GM23338 (cell line): ENCODE measurements at places on chromosomes 1 and 21. TPM values are rescaled to one million over a fixed set of nuclear protein-coding genes. Genes with fewer than 3 reads are reported as not detected.

DNA sequence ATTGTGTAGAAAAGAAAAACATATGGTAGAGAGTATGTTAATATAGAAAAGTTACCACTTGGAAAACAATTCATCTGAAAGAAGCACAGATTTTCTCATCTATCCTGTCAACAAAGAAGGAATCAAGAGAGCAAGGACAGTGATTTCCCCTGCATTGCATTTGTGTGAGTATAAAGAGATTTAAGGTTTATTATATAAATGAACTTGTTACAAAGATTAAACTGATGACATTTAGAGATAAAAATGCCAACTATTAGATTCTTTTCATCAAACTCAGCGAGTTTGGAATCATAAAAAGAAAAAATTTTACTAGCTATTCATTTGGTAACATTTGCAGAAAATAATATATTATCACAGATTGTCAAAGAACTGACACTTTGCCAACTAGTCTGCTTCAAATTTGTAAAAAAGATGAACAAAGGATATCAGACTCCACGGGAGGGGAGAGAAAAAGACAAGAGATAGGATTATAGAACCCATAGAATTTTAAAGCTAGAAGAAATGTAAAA, at the start of gene RGS21:
Gene RGS21, plus strand, starts transcription at position 51 of the 509 bp plus-strand sequence. CDS start 26,045 bp downstream, outside the sequence.
- no peak within 1 kb of the TSS for H3K27ac ChIP-seq
- DNase-seq, result no peak
- H3K4me1 ChIP-seq, result peaks cover 4% of the 10 kb centered on the region; the same call in 1 of the 2 replicates
- no peaks in the 10 kb centered on the region for H3K27me3 ChIP-seq

- no peaks in the 10 kb centered on the region for H3K36me3 ChIP-seq
- H3K4me3 ChIP-seq, result no peak overlapping the region
- no peak overlapping the region for H3K27ac ChIP-seq
- H3K4me1 ChIP-seq, result peaks cover 24% of the 10 kb centered on the region
- no peak for DNase-seq
Observed at GRCh38 chr1:198651650-198652400, 13.0 kb downstream of the PTPRC start.

NAXE gene
- 62.6 and 87.5 TPM in 2 replicates for total RNA-seq

DNA sequence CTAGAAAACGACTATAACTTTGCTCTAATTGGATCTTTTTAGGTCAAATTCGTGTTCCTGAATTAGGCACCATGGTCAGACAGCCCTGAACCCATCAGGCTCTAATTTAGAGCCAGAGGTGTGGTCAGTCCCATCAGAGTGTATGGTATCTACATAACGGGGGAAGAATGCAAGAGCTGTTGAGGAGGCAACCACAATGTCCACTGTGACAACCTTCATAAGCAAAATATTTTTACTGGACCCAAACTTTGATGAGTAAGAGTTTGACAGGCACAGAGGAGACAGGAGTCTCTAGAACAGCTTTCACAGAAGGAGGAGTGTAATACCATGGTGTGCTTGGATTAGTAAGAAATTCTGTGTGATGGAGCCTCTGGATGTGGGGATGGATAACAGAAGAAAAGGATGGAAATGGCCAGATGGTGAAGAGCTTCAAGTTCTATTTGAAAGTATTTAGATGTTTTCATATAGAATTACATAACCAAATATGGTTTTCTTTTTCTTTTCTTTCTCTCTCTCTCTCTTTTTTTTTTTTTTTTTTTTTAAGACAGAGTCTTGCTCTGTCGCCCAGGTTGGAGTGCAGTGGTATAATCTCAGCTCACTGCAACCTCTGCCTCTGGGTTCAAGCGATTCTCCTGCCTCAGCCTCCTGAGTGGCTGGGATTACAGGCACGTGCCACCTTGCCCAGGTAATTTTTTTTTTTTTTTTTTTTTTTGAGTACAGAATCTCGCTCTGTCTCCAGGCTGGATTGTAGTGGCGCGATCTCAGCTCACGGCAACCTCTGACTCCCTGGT, 24.9 kb downstream of the UBE2U start:
- H3K4me3 ChIP-seq, result no peak overlapping the region
- H3K4me1 ChIP-seq, result no peaks in the 10 kb centered on the region
- H3K36me3 ChIP-seq, result no peaks in the 10 kb centered on the region
- no peaks in the 10 kb centered on the region for H3K27me3 ChIP-seq

DNA sequence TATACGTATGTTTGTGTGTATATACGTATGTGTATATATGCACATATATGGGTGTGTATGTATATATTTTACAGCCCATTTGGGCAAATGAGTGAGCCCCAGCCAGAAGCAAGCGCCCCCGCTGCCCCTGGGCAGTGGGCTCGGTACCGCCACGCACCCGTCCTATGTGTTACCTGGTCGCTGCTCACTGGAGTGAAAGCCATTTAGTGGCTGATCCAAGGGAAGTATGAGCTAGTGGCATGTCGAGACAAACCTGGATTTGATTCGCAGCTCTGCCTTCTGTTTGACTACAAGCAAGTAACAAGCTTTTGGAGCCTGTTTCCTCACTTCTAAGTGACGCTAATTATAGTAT, 35.8 kb upstream of the JAK1 start:
- H3K36me3 ChIP-seq, result no peaks in the 10 kb centered on the region
- no peaks in the 10 kb centered on the region; the same call in 1 of the 2 replicates for H3K4me1 ChIP-seq
- peak; percentile 41 for DNase-seq
- no peak overlapping the region for H3K27ac ChIP-seq

DNA sequence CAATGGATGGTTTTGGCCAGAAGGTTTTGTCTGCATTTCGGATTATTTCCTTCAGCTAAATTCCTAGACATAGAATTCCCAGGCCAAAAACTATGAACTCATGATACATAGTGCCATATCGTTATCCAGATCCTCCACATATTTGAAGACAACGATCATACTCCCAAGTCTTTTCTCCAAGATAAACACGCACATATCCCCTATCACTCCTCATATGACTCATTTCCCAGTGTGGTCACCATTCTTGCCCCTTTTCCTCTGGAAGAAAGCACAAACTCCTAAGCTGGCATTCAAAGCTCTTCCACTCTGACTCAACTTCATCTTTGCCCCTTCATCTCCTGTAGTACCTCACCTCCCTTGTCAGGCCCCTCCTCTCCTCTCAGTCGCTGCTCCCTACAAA, 277.6 kb downstream of the PLPP3 start:
- DNase-seq, result no peak
- no peaks in the 10 kb centered on the region for H3K4me1 ChIP-seq
- no peak overlapping the region for H3K4me3 ChIP-seq
- no peaks in the 10 kb centered on the region for H3K27me3 ChIP-seq

DNA sequence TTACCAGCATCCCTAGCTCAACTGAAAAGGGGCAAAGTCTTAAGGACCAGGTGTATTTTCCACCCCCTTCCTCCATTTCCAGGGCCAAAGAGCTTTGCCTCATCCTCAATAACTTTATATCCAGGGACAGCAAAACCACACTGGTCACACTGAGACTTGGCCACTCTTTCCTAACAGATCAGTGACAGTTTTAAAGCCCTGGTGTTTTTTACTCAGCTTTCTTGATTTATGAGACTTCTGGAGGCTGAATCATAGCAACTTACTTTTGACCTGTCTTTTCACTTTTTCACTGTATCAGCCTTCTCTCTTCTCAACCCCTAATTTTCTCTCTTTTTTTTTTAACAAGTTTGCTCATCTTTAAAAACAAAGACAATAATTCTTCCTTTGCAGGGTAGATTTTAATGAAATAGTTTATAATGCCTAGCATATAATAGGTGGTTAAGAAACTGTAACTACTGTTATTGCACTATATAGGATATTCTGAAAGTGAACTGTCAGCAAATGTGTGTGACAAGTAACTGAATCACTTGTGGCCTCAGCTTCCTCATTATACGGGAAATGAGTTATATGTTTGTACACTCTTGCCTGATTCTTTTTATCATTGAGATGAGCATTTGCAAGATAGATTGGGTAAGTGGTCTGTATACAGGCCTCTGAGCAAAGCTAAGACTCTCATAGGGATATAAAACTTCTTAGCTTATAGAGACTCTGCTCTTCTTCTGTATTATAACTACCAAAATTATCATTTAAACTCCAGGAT, 19.7 kb upstream of the DYNLT5 start:
- peaks cover 10% of the 10 kb centered on the region for H3K4me1 ChIP-seq
- H3K27ac ChIP-seq, result no peak overlapping the region
- no peaks in the 10 kb centered on the region for H3K36me3 ChIP-seq
- no peak for DNase-seq
- H3K27me3 ChIP-seq, result no peaks in the 10 kb centered on the region

DNA sequence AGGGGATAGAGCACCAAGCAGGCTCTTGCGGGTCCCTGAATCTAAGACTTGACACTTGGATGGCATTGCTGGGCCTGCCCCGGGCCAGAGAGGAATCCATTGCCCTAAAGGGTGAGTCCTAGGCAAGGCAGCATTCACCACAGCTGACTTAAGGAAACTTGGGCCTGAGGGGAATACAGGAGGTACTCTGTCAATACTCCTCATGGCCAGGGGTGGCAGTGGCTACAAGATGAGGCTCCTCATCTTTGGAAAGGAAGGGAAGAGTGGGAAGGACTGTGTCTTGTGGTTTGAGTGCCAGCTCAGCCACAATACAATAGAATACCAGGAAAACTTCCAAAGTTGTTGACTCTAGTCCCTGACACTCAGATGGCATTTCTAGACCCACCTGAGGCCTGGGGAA, 5.1 kb downstream of the KRTAP22-1 start:
- H3K27ac ChIP-seq, result no peak overlapping the region
- peak; percentile 56 for DNase-seq
- no peak overlapping the region for H3K4me3 ChIP-seq
- H3K27me3 ChIP-seq, result no peaks in the 10 kb centered on the region
- H3K4me1 ChIP-seq, result no peaks in the 10 kb centered on the region

GRCh38 chr21:21971384-21971783, 973.2 kb downstream of the NCAM2 start:
- no peaks in the 10 kb centered on the region for H3K36me3 ChIP-seq
- H3K4me3 ChIP-seq, result no peak overlapping the region
- H3K27ac ChIP-seq, result no peak overlapping the region

DNA sequence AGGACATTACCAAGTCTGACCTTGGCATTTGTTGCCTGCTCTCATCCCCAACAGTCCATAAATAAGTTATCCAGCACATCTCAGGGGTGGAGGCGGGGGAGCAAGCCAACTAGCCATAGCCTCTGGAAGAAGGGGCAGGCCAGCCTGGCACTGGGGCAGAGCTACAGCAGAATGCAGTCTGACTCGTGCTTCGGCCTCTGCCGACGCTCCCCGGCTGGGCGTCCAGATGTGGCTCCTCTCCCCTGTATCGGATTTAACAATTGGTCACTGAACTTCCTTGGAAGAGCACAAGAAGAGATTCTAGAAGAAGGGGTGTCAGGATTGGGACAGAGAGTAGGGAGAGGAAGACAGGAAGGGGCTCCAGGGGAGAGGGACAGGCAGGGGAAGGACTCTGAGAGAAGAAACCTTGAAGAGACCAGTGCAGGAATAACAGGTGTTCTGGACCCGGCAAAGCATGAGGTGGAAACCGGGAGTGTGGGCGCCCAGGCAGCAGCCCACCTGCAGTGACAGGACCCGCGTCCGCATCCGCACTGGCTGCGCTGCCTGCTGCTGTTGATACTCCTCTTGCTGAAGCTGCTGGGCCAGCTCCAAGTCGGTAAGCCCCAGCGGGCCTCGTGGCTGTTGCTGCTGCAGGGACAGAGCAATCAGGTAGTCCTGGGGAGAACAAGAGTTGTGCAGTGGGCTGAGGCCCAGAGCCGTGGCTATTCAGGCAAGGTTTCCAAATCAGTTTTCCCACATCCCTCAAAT, 9.4 kb downstream of the MINDY1 start:
- no peak for DNase-seq
- H3K4me1 ChIP-seq, result no peaks in the 10 kb centered on the region
- no peaks in the 10 kb centered on the region for H3K27me3 ChIP-seq
- no peak overlapping the region for H3K27ac ChIP-seq
- H3K4me3 ChIP-seq, result no peak overlapping the region

GRCh38 chr1:206687915-206688442, 3.3 kb downstream of the MAPKAPK2 start:
- no peak overlapping the region for H3K27ac ChIP-seq
- H3K4me1 ChIP-seq, result peaks cover 42% of the 10 kb centered on the region
- H3K27me3 ChIP-seq, result peaks cover 36% of the 10 kb centered on the region
- peak; percentile 84 for DNase-seq
- H3K36me3 ChIP-seq, result no peaks in the 10 kb centered on the region
- peak overlapping the region; percentile 78 for H3K4me3 ChIP-seq

GRCh38 chr1:61344696-61345095, 262.3 kb downstream of the NFIA start:
- H3K4me1 ChIP-seq, result no peaks in the 10 kb centered on the region
- DNase-seq, result no peak
- H3K27me3 ChIP-seq, result no peaks in the 10 kb centered on the region
- H3K27ac ChIP-seq, result no peak overlapping the region
- no peak overlapping the region for H3K4me3 ChIP-seq

KIF17 gene
- total RNA-seq, result 13.3 and 18.6 TPM in 2 replicates

NPR1 gene
- 8.5 and 9.0 TPM in 2 replicates for total RNA-seq

DNA sequence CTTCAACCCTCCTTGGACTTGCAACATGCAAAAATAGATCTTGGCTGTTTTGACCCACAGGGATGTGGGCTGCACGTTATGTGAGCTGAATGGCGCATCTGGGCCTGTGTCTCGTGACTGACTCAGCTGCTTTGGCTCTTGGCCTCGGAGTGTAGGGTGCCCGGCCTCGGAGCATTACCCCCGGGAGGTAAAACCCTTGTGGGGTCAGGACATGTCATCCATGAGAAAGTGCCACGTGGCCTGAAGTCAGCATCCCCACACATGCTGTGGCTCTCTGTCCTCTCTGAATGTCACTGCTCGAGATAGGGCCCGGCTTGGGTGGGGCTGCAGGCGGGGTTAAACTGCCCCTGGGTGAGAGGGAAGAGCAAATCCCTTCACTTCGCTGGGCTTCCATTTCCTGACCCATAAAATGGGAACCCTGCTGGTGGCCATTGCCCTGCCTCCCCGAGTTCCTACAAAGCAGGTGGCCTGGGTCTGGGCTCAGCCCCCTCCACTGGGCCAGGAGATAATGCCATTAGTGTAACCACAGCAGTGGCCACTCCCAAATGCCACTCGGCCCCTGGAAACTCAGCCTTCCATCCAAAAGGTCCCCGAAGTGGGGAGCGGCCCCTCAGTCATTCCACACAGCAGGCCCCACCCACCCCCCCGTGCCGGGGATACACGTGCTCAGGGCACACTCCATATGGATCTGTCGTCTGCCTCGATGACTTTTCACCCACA, 22.8 kb upstream of the TSPEAR start:
- DNase-seq, result no peak
- H3K36me3 ChIP-seq, result 0 out of 2 replicates have a peak, but pooled peaks cover 4% of the 10 kb centered on the region
- no peak overlapping the region for H3K27ac ChIP-seq
- no peak overlapping the region for H3K4me3 ChIP-seq
- no peaks in the 10 kb centered on the region for H3K27me3 ChIP-seq
- H3K4me1 ChIP-seq, result no peaks in the 10 kb centered on the region; the same call in 1 of the 2 replicates

GNG4 gene
- 49.2 and 53.5 TPM in 2 replicates for total RNA-seq

TMPRSS15 gene
- not detected in 2 replicates for total RNA-seq
